ENCODE measurements at places on chromosomes 12 and 14.
A peak's percentile ranks its signal among the peaks of the same experiment; 100 is the strongest.

DNA sequence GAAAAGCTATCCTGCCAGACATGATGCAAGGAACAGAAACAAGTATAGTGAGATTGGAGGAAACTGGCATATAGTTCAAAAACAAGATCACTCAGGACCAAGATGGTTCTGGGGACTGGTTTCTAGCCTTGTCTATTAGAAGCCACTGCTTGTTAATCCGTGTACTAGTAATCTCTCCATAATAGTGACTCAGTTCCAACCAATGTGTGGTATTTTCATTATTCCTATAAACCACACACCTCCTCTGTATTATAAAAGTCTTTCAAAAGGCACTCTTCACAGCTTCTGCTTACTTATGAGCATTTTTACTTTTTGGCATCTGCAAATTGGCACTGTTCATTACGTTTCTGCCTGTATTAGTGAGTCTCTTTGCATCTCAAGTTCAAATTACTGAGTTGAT is 140.3 kb downstream of the SLC6A15 start:
- no peak for DNase-seq

DNA sequence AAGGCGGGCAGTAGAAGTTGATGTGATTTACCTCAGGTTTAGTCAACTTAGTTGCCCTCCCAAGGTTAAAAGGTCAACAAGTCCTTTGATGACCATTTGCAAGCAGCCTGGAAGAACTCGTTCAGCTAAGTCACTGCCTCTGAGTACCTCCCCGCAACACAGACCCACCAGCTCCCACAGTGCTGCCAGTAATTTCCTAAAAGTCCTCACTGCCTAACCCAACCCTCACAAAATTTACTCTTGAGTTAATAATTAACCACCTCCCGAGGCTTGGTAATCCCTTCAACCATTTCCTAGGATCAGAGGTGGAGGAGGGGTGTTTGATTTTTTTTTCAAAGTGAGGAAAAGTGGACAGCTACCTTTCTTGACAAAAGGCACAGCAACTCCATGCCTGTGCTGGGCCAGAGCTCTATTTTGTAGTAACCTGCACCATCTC is 55.8 kb downstream of the MAP3K9 start:
- no peak for DNase-seq

DNA sequence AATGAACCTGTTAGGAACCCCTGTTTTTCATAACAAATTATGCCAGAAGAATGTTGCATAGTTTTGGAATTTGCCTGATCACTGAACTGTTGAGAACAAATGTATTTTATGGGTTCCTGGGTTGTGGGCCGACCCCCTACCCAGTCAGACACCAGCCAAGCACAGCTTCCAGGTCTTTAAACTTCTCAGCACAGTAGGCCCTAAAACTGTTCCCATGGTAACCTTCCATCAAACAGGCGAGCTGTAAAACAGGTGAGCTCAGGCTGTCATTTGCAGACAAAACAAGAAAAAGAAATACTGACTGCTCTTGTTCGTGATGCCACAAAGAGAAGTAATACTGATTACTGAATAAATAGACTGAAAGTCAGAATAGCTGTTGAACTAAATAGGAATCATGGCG is 147.0 kb downstream of the PTPRO start:
- no peak for DNase-seq

GRCh38 chr14:100538351-100539002 is 48.7 kb downstream of the BEGAIN start:
- DNase-seq = no peak

DNA sequence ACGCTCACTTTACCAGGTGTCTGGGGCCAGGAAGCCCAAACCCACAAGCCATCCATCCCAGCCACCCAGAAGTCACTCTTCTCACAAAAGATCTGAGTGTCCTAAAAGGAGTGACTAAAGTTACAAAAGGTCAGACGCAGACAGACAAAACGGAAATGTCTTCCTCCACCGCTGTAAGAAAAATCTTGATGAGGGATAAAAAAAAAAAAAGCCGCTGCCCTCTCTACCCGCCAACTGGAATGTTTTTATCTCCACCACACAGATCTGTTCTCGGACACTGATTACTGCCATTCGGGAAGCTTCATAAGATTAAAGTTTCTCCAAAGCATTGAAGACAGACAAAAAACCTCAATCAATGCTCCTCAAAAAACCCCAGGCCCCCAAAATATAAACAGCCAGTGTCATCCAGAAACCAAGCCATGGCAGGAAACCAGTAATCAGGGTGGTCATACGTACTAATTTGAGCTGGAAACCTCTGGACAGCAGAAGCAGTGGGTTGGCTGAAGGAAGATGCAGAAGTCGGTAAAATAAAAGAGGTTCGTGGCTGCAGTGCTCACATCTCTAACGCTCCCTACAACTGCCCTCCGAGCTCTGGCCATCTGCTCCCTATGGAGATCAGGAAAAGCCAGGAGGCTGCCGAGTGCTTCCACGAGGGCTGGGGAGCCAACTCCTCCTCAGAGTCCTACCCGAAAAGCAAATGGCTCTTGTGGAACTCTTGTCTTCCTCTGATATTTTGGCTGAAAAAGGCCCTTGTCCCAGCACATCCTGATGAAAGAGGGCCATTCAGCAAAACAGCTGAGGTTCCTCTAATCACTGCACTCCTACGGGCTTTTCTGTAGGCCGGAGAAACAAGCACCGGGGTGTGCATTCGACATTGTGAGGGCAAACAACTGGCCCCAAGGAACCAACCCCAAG is 30.3 kb downstream of the SSH1 start:
- DNase-seq = no peak

DNA sequence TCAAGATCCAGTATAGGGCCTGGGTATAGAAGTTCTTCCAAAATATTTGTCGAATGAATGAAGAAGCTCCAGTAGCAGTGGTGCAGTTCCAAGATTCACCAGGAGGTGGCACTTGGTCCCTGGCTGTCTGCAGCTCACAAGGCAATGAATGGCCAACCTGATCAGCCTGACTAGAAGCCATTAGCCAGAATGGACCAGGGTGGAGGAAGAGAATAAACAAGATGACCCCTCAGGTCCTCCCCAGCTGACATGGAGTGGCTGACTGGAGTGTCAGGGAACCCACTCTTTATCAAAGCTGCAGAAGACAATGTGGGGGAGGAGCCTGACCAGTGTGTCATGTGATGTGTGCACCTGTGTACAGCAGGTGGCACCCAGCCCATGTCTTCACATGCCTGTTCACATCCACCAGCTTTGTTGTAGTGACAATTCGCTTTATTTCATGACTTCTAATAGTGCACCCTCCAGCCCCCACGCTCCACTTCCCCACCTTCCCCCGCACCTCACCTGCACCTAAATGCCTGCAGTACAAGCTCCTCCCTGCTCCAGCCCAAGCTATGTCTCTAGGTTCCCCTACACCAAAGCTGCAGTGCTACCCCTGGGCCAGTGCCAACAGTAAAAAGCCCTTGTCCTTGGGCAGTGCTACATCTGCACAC is 3.0 kb downstream of the LTBP2 start:
- peak; percentile 70 for DNase-seq
